ENCODE measurements at places on chromosomes 11 and 22. TPM values are rescaled to one million over a fixed set of nuclear protein-coding genes. Genes with fewer than 3 reads are reported as not detected.

DNA sequence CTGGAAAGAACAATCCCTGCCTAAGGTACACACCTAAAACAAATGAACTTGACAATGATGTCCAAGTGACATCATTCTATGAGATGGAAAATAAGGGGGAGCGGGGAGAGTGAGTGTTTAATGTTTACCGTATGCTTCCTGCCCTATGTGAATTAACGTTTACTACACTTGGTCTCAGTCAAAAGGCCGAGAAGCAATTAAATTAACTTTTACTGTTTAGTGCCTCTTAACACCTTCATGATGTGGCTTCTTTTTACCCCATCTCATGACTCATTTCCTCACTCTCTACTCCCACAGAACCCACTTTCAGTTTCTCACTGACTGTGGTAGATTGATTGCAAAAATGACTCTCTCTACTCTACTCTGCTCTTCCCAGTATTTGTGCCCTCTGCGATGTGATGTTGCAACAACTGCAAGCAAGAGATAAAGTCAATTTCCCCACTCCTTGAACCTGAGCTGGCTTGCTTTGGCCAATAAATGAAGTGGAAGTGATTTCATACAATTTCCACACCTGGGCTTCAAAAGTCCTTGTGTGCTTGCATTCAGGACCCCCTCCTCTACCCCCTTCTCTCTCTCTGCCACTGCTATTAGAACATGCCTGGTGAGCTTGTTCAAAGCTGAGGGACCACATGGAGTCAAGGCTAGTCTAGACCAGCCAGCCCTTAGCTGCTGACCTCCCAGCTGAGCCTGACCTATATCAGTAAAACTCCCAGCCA is 11.6 kb upstream of the ALKBH3 start:
- DNase-seq, result no peak

DNA sequence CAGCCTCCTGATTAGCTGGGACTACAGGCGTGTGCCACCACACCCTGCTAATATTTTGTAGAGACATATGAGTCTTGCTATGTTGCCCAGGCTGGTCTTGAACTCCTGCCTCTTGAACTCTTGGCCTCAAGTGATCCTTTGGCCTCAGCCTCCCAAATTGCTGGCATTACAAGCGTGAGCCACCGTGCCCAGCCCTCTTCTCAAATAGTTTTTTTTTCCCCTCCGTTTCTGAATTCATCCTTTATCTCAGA is 11.8 kb downstream of the TBX1 start:
- no peak for DNase-seq

GRCh38 chr11:61069427-61069826 is 32.9 kb upstream of the CD5 start:
- DNase-seq, result no peak

DNA sequence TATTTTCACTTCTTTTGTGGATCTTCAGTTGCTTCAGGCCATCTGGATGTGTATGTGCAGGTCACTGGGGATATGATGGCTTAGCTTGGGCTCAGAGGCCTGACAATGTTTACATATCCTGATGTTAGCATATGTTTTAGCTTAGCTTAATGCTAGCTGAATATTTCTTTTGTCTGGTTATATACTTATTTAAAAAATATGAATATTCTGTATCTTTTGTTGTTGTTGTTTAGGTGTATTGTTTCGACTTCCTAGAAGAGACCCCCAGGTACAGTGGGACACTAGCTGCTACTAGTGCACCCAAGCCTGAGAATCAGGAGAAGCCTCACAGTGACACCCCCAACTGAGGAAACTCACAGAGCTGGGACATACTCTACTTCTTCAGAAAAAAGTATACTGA is at the start of gene KDM4E:
TSS of gene KDM4E (plus strand) at position 301 of the 400 bp plus-strand sequence. CDS start 300 bp downstream, outside the sequence.
- no peak for DNase-seq

DNA sequence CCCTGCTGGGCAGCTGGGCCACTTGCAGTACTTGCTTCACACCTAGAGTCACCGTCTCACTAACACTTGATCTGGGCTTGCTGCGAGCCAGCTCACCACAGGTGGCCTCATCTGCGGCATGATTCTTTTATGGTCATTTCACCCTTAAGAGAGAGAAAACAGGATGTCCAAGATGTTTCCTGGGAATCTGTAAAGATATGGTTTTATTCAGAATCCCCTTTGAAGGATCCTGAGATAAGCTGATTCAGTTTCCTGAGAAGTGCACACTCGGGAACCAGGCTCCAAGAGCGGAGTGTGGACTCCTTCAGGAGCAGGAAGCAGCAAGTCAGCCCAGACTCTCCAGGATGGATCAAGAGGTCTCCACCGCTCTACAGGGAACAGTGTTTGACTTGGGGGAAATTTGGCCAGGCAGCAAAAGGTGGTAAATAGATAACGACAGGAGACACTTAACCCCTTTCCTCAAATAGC is 21.8 kb upstream of the TP53AIP1 start:
- DNase-seq, result no peak

TRPT1 gene
- 10.6 TPM for total RNA-seq

DNA sequence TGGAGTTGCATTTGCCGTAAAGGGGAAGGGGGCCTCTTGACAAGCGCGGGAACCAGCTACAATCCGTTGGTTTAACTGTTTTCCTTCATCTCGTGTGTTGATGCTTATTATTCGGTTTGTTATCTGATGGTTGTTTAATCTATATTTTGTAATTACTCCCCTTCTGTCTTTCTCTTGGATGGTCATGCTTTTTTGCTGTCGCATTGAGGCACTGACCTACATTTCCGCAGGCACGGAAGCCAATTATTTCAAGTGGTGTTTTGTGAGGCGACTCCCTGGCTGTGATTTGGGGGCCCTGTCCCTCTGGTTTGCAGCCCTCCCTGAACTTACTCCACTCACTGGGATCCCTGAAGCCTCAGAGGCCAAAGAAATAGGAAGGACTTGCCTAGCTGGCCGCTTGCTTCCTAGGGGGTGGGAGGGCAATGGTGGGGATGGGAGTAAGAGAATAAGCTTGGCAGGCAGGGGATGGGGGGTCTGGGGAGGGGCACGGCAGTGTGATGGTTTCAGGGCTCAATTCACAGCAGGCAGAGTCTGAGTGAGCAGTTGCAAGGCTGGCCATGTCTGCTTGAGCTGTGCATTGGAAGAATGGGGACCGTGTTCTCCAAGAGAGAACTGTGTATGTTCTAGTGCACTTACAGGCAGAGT is 165.8 kb upstream of the B3GAT1 start:
- DNase-seq, result no peak

DNA sequence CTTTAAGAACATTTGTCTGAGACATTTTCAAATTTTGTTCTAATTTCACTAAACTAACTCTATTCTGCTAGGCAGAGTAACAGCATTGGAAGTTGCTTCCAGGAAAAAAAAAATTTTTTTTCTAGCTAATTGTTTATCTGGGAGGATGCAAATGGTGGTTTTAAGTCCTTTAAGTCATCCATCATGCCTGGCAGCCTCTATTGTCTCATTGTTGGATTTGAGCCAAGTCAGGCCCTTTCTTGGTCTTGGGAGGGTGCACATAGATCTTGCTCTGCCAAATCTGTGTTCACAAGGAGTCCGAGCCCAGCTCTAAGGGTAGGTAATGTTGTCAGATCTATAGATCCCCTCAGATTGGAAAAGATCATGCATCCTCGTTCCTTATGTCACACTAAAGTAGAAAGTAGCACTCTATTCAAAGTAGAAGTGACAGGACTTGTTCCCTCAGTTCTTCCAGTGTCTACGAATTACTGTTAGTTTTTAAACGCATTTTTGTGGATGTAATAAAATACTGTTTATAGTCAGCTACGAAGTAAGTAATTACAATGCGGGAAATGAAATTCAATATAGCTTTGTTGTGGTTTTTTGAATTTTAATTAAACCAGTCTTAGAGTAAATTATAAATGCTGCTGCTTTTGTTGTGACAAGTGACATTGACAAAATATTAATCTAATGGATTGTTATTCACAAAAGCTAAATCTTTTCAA is 166.0 kb upstream of the RASSF10 start:
- no peak for DNase-seq
